Esophagus squamous epithelium (tissue), 5 donors: ENCODE measurements at places on chromosomes 5 and 9. TPM values are rescaled to one million over a fixed set of nuclear protein-coding genes. Genes with fewer than 3 reads are reported as not detected.

GRCh38 chr5:73045623-73046022 is 74.8 kb upstream of the TMEM171 start:
- no peaks in the 10 kb centered on the region for H3K4me1 ChIP-seq
- H3K4me3 ChIP-seq = no peak overlapping the region
- H3K27ac ChIP-seq = no peak overlapping the region
- no peaks in the 10 kb centered on the region for H3K36me3 ChIP-seq
- no peaks in the 10 kb centered on the region for H3K27me3 ChIP-seq
- no peak for DNase-seq

DNA sequence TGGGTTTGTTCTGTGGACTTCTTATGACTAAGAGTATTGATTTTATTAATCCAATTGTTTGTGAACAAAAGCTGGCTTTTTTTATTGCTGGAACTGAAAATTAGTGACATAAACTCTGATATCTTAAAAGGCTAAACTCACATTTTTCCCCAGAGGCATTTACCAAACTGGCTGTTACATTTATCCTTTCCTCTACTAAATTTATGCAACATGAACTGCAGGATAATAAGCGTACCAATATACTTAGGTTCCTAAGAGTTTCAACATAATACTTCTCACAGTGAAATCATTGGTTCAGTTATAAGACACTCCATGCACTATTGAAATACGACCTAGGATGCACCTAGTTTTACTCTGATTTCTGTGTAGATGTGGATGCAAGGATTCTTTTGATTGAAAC is 560.8 kb upstream of the WWC1 start:
- no peak overlapping the region for H3K4me3 ChIP-seq
- no peaks in the 10 kb centered on the region for H3K27me3 ChIP-seq
- H3K4me1 ChIP-seq = no peaks in the 10 kb centered on the region
- no peaks in the 10 kb centered on the region for H3K36me3 ChIP-seq

- DNase-seq = no peak
- no peaks in the 10 kb centered on the region for H3K27me3 ChIP-seq
- no peaks in the 10 kb centered on the region for H3K36me3 ChIP-seq
- H3K4me1 ChIP-seq = no peaks in the 10 kb centered on the region
- no peak overlapping the region for H3K4me3 ChIP-seq
These were observed 471.4 kb downstream of the MAN2A1 start for GRCh38 chr5:110161162-110161561.

DNA sequence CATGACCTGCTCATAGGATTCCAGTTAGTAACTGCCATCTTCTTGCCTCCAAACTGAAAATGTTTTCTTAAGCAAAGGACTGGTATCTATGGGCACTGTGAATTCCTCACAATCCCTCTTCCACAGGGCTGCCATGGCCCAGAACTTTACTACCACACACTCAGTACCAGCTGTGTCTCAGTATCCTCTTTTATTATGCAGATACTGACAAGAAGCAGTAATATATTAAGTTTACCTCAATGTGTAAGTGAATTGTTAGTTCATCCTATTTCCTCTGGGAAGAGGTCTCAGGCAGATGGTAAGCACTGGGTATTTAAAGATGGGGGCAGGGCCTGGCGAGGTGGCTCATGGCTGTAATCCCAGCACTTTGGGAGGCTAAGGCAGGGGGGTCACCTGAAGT is 320.8 kb upstream of the RFX3 start:
- H3K27me3 ChIP-seq = no peaks in the 10 kb centered on the region
- H3K27ac ChIP-seq = no peak overlapping the region
- H3K4me1 ChIP-seq = peaks cover 6% of the 10 kb centered on the region
- H3K36me3 ChIP-seq = no peaks in the 10 kb centered on the region
- no peak overlapping the region for H3K4me3 ChIP-seq
- no peak for DNase-seq

- H3K27me3 ChIP-seq = no peaks in the 10 kb centered on the region
- no peak overlapping the region for H3K4me3 ChIP-seq
- DNase-seq = no peak
- no peak overlapping the region for H3K27ac ChIP-seq
- H3K4me1 ChIP-seq = peaks cover 19% of the 10 kb centered on the region
These were observed 28.9 kb downstream of the FYB1 start for GRCh38 chr5:39190311-39191102.

DNA sequence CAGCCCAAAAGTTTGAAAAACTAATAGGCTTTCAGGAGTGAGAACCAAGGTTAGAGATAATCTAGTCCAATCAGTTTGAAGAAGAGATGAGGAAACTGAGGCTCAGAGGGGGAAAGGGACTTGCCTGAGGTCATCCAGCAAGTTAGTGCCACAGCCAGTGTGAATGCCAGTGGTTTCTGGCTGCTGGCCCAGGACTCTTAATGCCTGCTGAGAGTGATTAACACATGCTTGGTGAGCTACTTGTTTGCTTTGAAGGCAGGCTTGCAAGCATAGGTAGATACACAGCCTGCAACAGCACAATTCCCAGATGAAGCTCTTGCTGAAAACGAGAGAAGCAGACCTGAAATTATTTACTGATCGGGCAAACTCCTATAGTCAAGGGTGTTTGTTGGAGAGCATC is 591.6 kb upstream of the SGCD start:
- no peak for DNase-seq
- no peaks in the 10 kb centered on the region for H3K4me1 ChIP-seq
- no peak overlapping the region for H3K27ac ChIP-seq
- no peak overlapping the region for H3K4me3 ChIP-seq

- peak overlapping the region; percentile 77 for H3K27ac ChIP-seq
- DNase-seq = no peak
- H3K4me3 ChIP-seq = no peak overlapping the region
- H3K36me3 ChIP-seq = no peaks in the 10 kb centered on the region
These were observed 168.9 kb downstream of the MAPKAP1 start for GRCh38 chr9:125538092-125538473.

DNA sequence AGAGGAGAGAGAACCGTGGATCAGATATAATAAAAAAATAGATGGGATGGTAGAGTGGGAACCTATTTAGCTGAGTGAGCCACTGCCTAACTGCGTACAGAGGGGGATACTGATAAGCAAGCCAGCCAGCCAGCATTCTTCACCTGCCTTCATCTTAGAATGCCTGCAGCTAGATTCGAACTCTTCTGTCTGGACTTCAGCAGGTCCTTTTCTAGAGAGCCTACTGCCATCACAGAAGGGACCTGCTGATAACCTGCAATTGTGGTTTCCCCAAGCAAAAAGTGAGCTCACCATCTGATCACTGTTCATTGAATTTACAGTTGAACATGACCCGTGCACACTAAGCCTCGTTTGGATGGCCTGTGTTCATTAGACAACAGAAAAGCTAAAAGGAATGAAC is 109.4 kb downstream of the CDC42SE2 start:
- H3K4me3 ChIP-seq = no peak overlapping the region
- DNase-seq = no peak
- no peaks in the 10 kb centered on the region for H3K27me3 ChIP-seq
- no peaks in the 10 kb centered on the region for H3K36me3 ChIP-seq

- DNase-seq = no peak
- H3K4me1 ChIP-seq = no peaks in the 10 kb centered on the region
- no peaks in the 10 kb centered on the region for H3K36me3 ChIP-seq
- no peak overlapping the region for H3K4me3 ChIP-seq
- no peak overlapping the region for H3K27ac ChIP-seq
These were observed 393.4 kb upstream of the ST8SIA4 start for GRCh38 chr5:101296477-101296876.

- no peak for DNase-seq
- H3K4me3 ChIP-seq = no peak overlapping the region
- no peak overlapping the region for H3K27ac ChIP-seq
- no peaks in the 10 kb centered on the region for H3K4me1 ChIP-seq
These were observed 464.9 kb upstream of the NMUR2 start for GRCh38 chr5:152869971-152870370.

DNA sequence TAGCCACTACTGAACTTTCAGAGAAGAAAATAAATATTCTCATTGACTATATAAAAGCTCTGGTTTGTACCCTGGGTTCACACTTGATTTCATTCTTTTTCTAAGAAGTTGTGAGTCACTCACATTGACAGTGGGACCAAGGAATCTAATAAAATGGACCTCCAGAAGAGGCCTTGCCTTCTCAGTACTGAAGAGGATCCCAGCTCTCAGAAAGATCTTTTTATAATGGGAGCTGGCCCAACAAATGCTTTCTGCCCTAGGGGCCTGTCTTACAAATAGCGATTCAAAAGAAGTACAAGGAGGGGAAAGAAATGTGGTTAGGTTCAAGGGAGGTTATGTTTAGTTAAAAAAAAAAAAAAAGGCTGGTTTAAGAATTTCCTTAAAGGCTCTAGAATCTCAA is 237.9 kb downstream of the ISL1 start:
- no peaks in the 10 kb centered on the region for H3K4me1 ChIP-seq
- no peaks in the 10 kb centered on the region for H3K27me3 ChIP-seq
- no peak for DNase-seq
- no peaks in the 10 kb centered on the region for H3K36me3 ChIP-seq

DNA sequence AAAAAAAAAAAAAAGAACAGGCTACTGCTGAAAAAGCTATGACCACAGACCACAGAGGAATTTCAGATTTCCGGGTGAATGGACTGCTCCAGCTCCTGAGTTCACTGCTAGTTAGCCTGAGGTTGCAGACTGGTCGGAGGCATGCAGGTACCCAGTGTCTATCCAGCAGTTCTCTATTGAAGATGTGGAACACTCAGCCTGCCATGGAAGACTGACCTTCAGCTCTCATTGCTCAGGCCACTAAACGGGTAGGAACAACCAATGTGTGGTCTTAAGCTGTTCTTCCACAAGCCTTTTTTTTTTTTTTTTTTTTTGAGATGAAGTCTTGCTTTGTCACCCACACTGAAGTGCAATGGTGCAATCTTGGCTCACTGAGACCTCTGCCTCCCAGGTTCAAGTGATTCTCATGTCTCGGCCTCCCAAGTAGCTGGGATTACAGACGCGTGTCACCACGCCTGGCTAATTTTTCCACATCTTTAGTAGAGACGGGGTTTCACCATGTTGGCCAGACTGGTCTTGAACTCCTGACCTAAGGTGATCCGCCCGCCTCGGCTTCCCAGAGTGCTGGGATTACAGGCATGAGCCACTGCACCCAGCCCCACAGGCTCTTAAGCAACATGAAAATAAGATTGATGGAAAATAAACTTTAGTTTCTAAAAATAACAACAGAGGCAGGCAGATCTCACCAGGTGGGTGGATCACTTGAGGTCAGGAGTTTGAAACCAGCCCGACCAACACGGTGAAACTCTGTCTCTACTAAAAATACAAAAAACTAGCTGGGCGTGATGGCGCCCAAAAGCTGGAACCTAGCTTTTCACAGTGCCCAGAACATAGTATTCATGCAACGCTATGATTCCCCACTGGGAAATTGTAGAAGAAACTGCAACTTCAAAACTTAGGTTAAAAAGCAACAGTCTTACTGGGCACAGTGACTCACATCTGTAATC is 20.0 kb upstream of the NPM1 start:
- DNase-seq = no peak
- H3K4me3 ChIP-seq = no peak overlapping the region
- H3K27me3 ChIP-seq = no peaks in the 10 kb centered on the region
- no peaks in the 10 kb centered on the region for H3K4me1 ChIP-seq

GRCh38 chr5:170360709-170361108 is 28.5 kb downstream of the KCNMB1 start:
- peaks cover 22% of the 10 kb centered on the region for H3K4me1 ChIP-seq
- H3K36me3 ChIP-seq = no peaks in the 10 kb centered on the region

DNA sequence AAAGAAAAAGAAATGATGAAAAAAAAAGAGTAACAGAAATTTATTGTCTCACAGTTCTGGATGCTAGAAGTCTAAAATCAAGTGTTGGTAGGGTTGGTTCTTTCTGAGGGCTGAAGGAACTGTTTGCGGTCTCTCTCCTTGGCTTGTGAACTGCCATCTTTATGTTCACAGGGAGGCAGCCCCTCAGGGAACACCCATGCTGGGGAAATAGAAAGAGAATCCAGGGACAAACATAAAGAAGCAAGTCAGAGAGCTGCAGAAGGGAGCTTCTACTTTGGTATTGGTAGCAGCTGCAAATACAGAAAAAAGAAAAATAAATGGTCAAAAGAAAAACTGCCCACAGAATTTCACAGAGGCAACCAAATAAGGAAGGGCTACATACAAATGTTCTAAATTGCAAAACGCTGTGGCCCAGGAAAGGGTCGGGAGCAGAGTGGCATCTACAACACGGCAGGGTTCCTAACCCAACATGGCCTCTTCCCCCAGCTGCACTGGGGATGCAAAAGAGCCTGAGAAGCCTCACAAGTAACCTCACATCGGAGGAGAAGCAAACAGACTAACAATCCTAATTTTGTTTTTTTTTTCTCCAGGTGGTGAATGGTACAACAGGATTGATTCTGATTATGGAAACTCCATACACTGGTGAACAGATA is 37.4 kb downstream of the ELOVL7 start:
- H3K4me1 ChIP-seq = no peaks in the 10 kb centered on the region
- no peak overlapping the region for H3K4me3 ChIP-seq
- H3K36me3 ChIP-seq = no peaks in the 10 kb centered on the region
- H3K27ac ChIP-seq = no peak overlapping the region
- DNase-seq = no peak

GRCh38 chr5:179530069-179530998 is 20.0 kb upstream of the RUFY1 start:
- H3K27me3 ChIP-seq = no peaks in the 10 kb centered on the region
- no peak for DNase-seq
- peak overlapping the region; percentile 48 for H3K4me3 ChIP-seq
- H3K4me1 ChIP-seq = peaks cover 16% of the 10 kb centered on the region

GRCh38 chr9:25677301-25678146 is 720 bp downstream of the TUSC1 start:
- H3K4me1 ChIP-seq = peaks cover 38% of the 10 kb centered on the region
- no peak for DNase-seq
- H3K27ac ChIP-seq = peak overlapping the region; percentile 97
- no peaks in the 10 kb centered on the region for H3K36me3 ChIP-seq
- no peaks in the 10 kb centered on the region for H3K27me3 ChIP-seq

DNA sequence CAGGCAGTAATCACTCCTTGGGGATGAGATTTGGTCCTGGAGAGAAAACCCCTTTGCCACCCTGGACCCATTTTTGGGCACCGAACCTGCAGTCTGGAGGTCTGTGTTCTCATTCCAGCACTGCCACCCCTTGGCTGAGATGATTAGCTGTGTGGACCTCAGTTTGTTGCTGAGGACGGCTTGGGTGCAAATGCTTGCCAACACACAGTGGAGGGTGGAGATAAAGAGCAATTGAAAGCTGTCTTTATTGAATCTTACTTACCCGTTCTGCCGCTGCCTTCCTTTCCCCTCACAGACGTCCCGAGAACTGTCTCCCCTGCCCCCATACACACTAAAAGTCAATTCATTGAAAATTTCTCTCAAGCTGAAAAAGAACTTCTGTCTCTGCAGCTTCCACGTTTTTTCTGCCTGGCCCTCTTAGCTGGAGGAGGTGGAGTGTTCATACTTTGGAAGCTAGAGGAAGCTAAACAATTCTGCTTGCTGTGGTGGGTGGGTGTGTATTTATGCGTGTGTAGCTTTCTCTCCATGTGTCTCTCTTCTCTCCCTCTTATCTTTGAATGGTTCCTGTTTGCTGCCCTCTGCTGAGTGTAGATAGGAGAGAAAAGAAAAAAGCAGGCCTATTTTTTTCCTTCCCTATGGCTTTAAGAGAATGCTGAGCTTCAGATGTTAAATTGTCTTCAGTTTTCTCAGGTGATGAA is 6.6 kb downstream of the GALNT10 start:
- no peaks in the 10 kb centered on the region for H3K36me3 ChIP-seq
- H3K27ac ChIP-seq = no peak overlapping the region
- H3K27me3 ChIP-seq = no peaks in the 10 kb centered on the region
- no peak for DNase-seq
- H3K4me1 ChIP-seq = peaks cover 11% of the 10 kb centered on the region

Gene DOCK8
- 10.5 TPM for total RNA-seq

Gene BASP1
- 15.9 TPM for total RNA-seq

Gene CDX1
- not detected for total RNA-seq

Gene SLC34A1
- total RNA-seq = 0.19 TPM

Gene BRD8
- total RNA-seq = 31.5 TPM

Gene PTPRD
- 4.2 TPM for total RNA-seq

Gene MLANA
- total RNA-seq = not detected

Gene PCDHGA12
- 2.6 TPM for total RNA-seq

Gene MRRF
- 41.5 TPM for total RNA-seq
